ENCODE measurements at places on chromosomes 5 and 9.

- no peaks in the 10 kb centered on the region for H3K36me3 ChIP-seq
- no peak for DNase-seq
- H3K4me1 ChIP-seq = peaks cover 14% of the 10 kb centered on the region
- no peaks in the 10 kb centered on the region for H3K27me3 ChIP-seq
Observed at GRCh38 chr5:147552897-147553296, 43.0 kb upstream of the DPYSL3 start.

GRCh38 chr5:90473396-90474234 lies 956 bp downstream of the MBLAC2 start:
- peak; percentile 72 for DNase-seq
- no peaks in the 10 kb centered on the region for H3K36me3 ChIP-seq
- H3K4me1 ChIP-seq = peaks cover 8% of the 10 kb centered on the region
- H3K27me3 ChIP-seq = no peaks in the 10 kb centered on the region
- H3K4me3 ChIP-seq = peak overlapping the region; percentile 88
- peak overlapping the region; percentile 21 for H3K27ac ChIP-seq

DNA sequence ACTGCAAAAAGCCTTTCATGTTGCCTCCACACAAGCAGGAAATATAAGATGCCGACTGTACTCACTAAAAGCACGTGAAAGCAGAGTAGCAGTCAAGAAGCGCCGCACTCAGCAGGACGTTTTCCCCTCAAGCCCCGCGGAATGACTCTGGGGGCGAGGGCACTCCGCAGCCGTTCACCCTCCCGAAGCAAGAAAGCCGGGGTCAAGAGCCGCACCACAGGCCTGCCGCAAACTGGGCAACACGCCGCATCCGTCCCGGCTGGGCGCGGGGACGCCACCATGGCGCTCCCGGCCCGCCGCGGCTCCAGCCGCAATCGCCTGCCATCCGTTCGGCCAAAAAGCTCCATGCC lies 364 bp downstream of the RPS6 start:
- no peaks in the 10 kb centered on the region for H3K27me3 ChIP-seq
- H3K4me1 ChIP-seq = peaks cover 44% of the 10 kb centered on the region
- H3K27ac ChIP-seq = peak overlapping the region; percentile 90
- peak overlapping the region; percentile 95 for H3K4me3 ChIP-seq
- DNase-seq = peak; percentile 69
- H3K36me3 ChIP-seq = peaks cover 47% of the 10 kb centered on the region

DNA sequence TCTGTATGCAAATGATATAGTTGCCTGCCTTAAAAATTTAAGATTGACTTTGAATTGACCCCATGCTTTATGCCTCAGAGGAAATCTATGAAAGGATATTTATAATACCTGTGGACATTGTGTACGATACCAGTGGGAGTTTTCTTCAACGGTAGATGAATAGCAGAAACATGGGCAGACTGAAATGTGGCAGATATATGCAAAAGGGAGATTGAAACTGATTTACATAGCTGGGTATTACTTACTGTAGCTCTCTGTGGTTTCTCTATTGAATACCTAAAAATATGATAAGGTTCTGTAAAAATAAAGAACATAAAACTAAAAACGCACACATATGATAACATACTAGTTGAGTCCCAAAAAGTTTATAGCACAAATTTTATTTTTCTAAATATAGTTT lies 345.2 kb upstream of the PCSK5 start:
- no peaks in the 10 kb centered on the region for H3K36me3 ChIP-seq
- no peak overlapping the region for H3K27ac ChIP-seq
- no peaks in the 10 kb centered on the region for H3K27me3 ChIP-seq

DNA sequence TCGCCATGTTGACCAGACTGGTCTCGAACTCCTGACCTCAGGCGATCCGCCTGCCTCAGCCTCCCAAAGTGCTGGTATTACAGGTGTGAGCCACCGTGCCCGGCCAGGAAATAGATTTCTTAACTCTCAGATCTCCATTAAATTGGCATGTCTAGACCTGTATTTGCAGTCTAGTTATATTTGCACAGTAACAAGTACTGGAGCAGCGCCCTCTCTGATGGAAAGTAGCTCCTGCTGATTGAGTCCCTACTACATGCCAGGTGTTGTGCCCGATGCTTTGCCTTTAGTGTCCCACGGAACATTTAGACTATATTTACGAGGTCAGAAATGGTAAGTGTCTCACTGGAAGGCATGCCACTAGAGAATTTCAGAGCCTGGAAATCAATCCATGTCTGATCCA lies 15.8 kb upstream of the TMED9 start:
- H3K27ac ChIP-seq = no peak overlapping the region
- H3K4me3 ChIP-seq = no peak overlapping the region
- no peak for DNase-seq
- H3K27me3 ChIP-seq = peaks cover 9% of the 10 kb centered on the region
- H3K36me3 ChIP-seq = no peaks in the 10 kb centered on the region

DNA sequence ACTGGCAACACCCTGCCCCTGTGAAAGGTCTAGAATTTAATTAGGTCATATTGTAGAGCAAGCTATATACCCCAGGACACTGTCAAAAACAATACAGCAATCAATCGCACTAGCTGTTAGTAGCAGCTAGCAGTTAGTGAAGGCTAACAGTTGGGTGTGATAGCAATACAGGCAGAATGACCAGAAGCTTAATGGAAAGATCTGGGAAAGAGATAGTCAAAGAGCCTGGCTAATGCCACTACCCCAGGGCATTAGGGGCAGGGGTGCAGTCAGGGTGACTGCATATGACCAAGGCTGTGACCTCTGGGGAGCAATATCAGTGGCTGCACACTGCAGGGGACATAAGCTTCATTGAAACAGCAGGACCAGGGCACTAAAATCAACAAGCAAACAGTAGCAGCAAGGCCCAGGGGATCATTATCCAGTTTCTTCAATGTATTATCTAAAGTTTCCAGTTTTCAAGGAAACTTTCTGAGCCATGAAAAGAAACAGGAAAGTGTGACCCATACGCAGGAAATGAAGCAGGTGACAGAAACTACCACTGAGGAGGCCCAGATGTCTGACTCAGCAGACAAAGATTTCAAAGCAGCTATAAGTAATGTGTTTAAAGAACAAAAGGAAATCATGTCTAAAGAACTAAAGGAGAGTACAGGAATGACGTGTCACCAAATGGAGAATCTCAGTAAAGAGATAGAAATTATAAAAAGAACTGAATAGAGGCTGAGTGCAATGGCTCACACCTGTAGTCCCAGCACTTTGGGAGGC lies 82.4 kb downstream of the ZNF354C start:
- peak overlapping the region; percentile 71 for H3K27ac ChIP-seq
- no peaks in the 10 kb centered on the region for H3K36me3 ChIP-seq
- peaks cover 17% of the 10 kb centered on the region for H3K4me1 ChIP-seq
- H3K4me3 ChIP-seq = no peak overlapping the region

GRCh38 chr9:74122216-74122615 lies 374.9 kb upstream of the RORB start:
- H3K4me3 ChIP-seq = no peak overlapping the region
- no peak for DNase-seq
- H3K27ac ChIP-seq = no peak overlapping the region
- H3K36me3 ChIP-seq = no peaks in the 10 kb centered on the region
- no peaks in the 10 kb centered on the region for H3K4me1 ChIP-seq

DNA sequence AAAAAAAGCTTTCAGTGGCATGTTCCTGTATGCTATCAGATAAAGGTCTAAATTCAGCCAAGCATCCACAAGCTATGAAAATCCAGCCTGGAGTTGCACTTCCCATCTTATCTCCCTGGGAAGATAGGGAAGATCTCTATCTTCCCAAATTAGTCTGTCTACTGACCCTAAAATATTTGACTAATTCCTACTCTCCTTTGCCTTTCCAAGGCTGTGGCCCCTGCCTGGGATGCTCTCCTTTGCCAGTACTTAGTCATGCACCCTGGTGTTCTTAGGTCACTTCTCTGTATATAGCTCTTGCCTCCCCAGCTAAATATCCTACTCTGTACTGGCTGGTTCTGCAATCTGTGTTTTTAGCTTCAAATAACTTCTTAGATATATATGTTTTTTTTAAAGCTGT lies 44.0 kb upstream of the PLPP1 start:
- peak; percentile 51 for DNase-seq
- no peaks in the 10 kb centered on the region for H3K36me3 ChIP-seq
- H3K27me3 ChIP-seq = no peaks in the 10 kb centered on the region
- H3K4me3 ChIP-seq = no peak overlapping the region
- peaks cover 10% of the 10 kb centered on the region for H3K4me1 ChIP-seq

- H3K27ac ChIP-seq = no peak overlapping the region
- H3K4me1 ChIP-seq = no peaks in the 10 kb centered on the region
- H3K4me3 ChIP-seq = no peak overlapping the region
- no peaks in the 10 kb centered on the region for H3K36me3 ChIP-seq
- no peak for DNase-seq
Observed at GRCh38 chr5:162324328-162324727, 256.8 kb downstream of the GABRG2 start.

GRCh38 chr5:41408676-41409443 lies 101.5 kb downstream of the PLCXD3 start:
- peak overlapping the region; percentile 75 for H3K27ac ChIP-seq
- no peaks in the 10 kb centered on the region for H3K27me3 ChIP-seq
- no peaks in the 10 kb centered on the region for H3K36me3 ChIP-seq
- DNase-seq = peak; percentile 87

DNA sequence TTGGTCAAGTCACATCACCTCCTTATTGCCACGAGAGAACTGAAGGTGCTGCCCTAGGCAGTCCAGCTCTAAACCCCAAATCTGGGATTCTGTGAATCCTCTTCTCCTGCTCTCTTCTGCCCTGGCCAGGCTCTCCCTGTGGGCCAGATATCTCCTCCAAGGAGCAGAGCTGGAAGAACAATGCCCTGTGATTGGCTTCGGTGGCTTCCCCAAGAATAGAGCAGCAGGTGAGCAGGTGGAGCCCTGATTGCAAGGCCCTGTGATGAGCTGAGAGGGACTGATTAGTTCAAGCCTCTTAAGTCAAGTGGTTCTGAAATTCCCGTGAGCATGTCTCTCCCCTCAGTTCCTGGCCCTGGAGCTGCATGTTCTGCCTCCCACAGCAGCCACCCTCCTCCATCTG lies 175.3 kb upstream of the BRINP1 start:
- no peak for DNase-seq
- no peak overlapping the region for H3K4me3 ChIP-seq
- no peaks in the 10 kb centered on the region for H3K36me3 ChIP-seq
- no peaks in the 10 kb centered on the region for H3K27me3 ChIP-seq
- H3K27ac ChIP-seq = no peak overlapping the region
- no peaks in the 10 kb centered on the region for H3K4me1 ChIP-seq

DNA sequence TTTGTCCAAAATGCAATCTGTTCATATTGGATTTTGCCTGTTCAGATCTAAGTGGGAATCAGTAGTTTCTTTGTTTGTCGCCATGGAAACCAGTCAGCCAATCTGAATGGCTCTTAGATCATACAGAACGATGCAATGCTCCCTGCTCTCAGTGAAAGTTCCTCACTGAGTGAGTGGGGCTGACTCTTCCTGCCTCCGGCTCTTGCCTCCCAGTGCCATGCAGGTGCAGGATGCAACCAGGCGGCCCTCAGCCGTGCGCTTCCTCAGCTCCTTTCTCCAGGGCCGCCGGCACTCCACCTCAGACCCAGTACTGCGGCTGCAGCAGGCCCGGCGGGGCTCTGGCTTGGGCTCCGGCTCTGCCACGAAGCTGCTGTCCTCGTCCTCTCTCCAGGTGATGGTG lies at the start of gene PTPDC1:
Gene PTPDC1 (plus strand): TSS at position 151 of the 400 bp plus-strand sequence. CDS start 67 bp downstream, at position 218.
- peak within 1 kb of the TSS; percentile 10 for H3K27ac ChIP-seq
- no peaks in the 10 kb centered on the region for H3K36me3 ChIP-seq
- no peak within 1 kb of the TSS for H3K4me3 ChIP-seq
- peak; percentile 81 for DNase-seq
- peaks cover 21% of the 10 kb centered on the region for H3K4me1 ChIP-seq

- no peak for DNase-seq
- H3K27ac ChIP-seq = no peak overlapping the region
- H3K27me3 ChIP-seq = no peaks in the 10 kb centered on the region
- no peaks in the 10 kb centered on the region for H3K36me3 ChIP-seq
Observed at GRCh38 chr9:3262826-3263529, 262.8 kb downstream of the RFX3 start.

GRCh38 chr9:130565792-130566191 lies 13.6 kb upstream of the FUBP3 start:
- no peaks in the 10 kb centered on the region for H3K36me3 ChIP-seq
- peak; percentile 26 for DNase-seq
- no peaks in the 10 kb centered on the region for H3K4me1 ChIP-seq
- H3K4me3 ChIP-seq = no peak overlapping the region
- no peaks in the 10 kb centered on the region for H3K27me3 ChIP-seq

DNA sequence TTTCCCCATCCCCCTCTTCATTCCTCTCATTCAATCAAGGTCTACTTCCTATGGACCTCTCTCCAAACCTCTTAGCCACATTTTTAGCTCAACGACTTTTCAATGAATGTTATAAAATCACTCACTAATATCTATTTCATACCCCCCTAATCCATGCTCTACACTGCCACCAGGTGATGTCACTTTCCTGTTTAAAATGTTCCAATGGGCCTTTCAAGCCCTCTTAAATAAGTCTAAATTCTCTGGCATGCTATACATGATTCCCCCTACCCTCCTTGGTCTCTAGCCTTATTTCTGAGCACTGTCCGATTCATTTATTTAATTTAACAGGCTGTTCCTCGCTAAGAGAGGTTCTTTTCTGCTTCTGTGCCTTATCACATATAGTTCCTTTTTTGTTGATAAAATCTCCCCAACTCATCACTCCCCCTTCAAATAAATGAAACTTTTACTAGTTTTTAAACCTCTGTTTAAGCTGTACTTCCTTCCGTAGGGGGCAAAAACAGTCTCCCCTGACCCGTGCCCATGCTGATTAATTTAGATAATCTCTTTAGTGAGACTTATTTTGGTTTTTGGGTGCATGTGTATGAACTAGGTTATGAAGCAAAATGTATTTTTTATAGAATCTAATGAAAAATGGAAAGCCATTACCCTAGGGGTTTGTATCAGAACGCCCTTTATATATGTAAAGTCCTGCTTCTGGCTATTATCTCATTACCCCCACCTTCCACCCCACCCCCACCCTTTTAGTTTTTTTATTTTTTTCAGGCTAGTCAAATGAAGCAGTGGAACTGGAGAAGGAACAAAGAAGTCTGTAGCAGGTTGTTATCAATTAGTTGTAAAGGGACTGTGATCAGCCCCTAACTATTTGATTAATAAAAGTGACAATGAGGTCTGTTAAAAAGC lies 9.0 kb downstream of the ABHD17B start:
- H3K4me3 ChIP-seq = no peak overlapping the region
- DNase-seq = no peak
- H3K27me3 ChIP-seq = no peaks in the 10 kb centered on the region
- no peak overlapping the region for H3K27ac ChIP-seq
- no peaks in the 10 kb centered on the region for H3K36me3 ChIP-seq

GRCh38 chr9:71984831-71985281 lies 73.4 kb downstream of the C9orf85 start:
- no peak overlapping the region for H3K4me3 ChIP-seq
- H3K27me3 ChIP-seq = no peaks in the 10 kb centered on the region
- no peaks in the 10 kb centered on the region for H3K36me3 ChIP-seq

DNA sequence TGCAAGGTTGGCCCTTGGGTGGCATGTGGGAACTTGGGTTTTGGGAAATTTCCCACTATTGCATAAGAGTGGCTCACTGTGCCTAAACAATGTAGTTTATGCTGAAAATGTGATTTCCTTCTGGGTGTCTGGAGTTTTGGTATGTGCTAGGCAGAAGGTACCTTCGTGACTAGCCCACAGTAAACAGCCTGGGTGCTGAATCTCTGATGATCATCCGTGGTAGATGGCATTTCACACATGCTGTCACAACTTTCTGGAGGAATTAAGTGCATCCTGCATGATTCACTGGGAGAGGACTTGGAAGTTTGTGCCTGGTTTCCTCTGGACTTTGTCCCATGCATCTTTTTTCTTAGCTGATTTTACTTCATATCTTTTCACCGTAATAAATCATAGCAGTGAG lies 64.5 kb downstream of the LNPEP start:
- H3K27ac ChIP-seq = no peak overlapping the region
- H3K27me3 ChIP-seq = no peaks in the 10 kb centered on the region
- no peaks in the 10 kb centered on the region for H3K4me1 ChIP-seq
- 0 out of 2 replicates have a peak, but pooled peaks cover 12% of the 10 kb centered on the region for H3K36me3 ChIP-seq
